ENCODE measurements at places on chromosomes 2 and 18. TPM values are rescaled to one million over a fixed set of nuclear protein-coding genes. Genes with fewer than 3 reads are reported as not detected.

Gene PPIL3
- 48.9 TPM for total RNA-seq

Gene IL18R1
- total RNA-seq, result 5.5 TPM

Gene PRSS56
- not detected for total RNA-seq

Gene LIPG
- 23.2 TPM for total RNA-seq

Data from nasal cavity respiratory epithelium epithelial cell of viscerocranial mucosa (primary cell).